A549 treated with AZD2906 at 1 μM for 4 hours (cell line): ENCODE measurements at places on chromosomes 13 and 19. TPM values are rescaled to one million over a fixed set of nuclear protein-coding genes. Genes with fewer than 3 reads are reported as not detected.

ZNF530 gene
- total RNA-seq: 4.8 to 6.2 TPM (median 5.4 TPM) in 5 replicates

IGFL1 gene
- total RNA-seq: 1.0 to 2.3 TPM (median 1.9 TPM) in 5 replicates

CAMSAP3 gene
- 4.8 to 6.6 TPM (median 6.4 TPM) in 5 replicates for total RNA-seq

MBD3L2 gene
- not detected in 5 replicates for total RNA-seq

MYO9B gene
- 28.2 to 33.0 TPM (median 32.0 TPM) in 5 replicates for total RNA-seq

CAPN12 gene
- total RNA-seq: 4.5 to 7.3 TPM (median 6.3 TPM) in 5 replicates

WDR87 gene
- not detected in 5 replicates for total RNA-seq

FXYD3 gene
- 0.50 to 0.91 TPM (median 0.80 TPM) in 5 replicates for total RNA-seq

ZNF561 gene
- total RNA-seq: 6.7 to 13.9 TPM (median 8.5 TPM) in 5 replicates

FUT2 gene
- not detected in 5 replicates for total RNA-seq

SIGLEC5 gene
- not detected in 5 replicates for total RNA-seq

VMAC gene
- total RNA-seq: 0.26 to 0.59 TPM (median 0.49 TPM) in 5 replicates

BLOC1S3 gene
- 27.5 to 36.7 TPM (median 32.6 TPM) in 5 replicates for total RNA-seq

ZNF723 gene
- not detected in 5 replicates for total RNA-seq

NBEA gene
- total RNA-seq: 1.3 to 2.2 TPM (median 1.7 TPM) in 5 replicates

CGB5 gene
- total RNA-seq: 0.52 to 1.0 TPM (median 0.68 TPM) in 5 replicates

CD79A gene
- 0.80 to 1.3 TPM (median 1.0 TPM) in 5 replicates for total RNA-seq

SBK3 gene
- 1.9 to 2.2 TPM (median 2.1 TPM) in 5 replicates for total RNA-seq

DAND5 gene
- 0.06 to 0.09 TPM (median 0.07 TPM) in 3 of 5 replicates, not detected in the others for total RNA-seq

OR10H1 gene
- not detected in 5 replicates for total RNA-seq

LIG1 gene
- 56.3 to 64.7 TPM (median 60.6 TPM) in 5 replicates for total RNA-seq

NLRP5 gene
- 0.02 to 0.07 TPM (median 0.05 TPM) in 4 of 5 replicates, not detected in the other for total RNA-seq

PRR20E gene
- total RNA-seq: not detected in 5 replicates

FPR2 gene
- total RNA-seq: not detected in 5 replicates

ACER1 gene
- not detected in 5 replicates for total RNA-seq

CDX2 gene
- total RNA-seq: 0.64 to 1.1 TPM (median 0.76 TPM) in 5 replicates

DBP gene
- total RNA-seq: 1.4 to 2.6 TPM (median 1.9 TPM) in 5 replicates

C13orf42 gene
- total RNA-seq: not detected in 5 replicates

HAUS8 gene
- total RNA-seq: 11.3 to 13.9 TPM (median 13.7 TPM) in 5 replicates

S1PR4 gene
- 0.10 to 0.22 TPM (median 0.14 TPM) in 5 replicates for total RNA-seq

ZNF560 gene
- total RNA-seq: not detected in 5 replicates

PVR gene
- total RNA-seq: 107 to 123 TPM (median 118 TPM) in 5 replicates

ZNF729 gene
- not detected in 5 replicates for total RNA-seq

TBXA2R gene
- 1.2 to 1.6 TPM (median 1.3 TPM) in 5 replicates for total RNA-seq

EFNA2 gene
- total RNA-seq: 1.2 to 2.5 TPM (median 2.3 TPM) in 5 replicates

CADM4 gene
- total RNA-seq: 6.9 to 10.1 TPM (median 9.3 TPM) in 5 replicates

WDR88 gene
- total RNA-seq: 0.20 to 0.28 TPM (median 0.21 TPM) in 3 of 5 replicates, not detected in the others

ZNF491 gene
- total RNA-seq: not detected in 5 replicates

MISP3 gene
- total RNA-seq: 2.2 to 4.3 TPM (median 3.9 TPM) in 5 replicates

LPAR2 gene
- 2.0 to 4.7 TPM (median 4.2 TPM) in 5 replicates for total RNA-seq

SIGLEC6 gene
- total RNA-seq: not detected in 5 replicates

KIR2DL1 gene
- total RNA-seq: not detected in 5 replicates
